Naive thymus-derived CD8-positive, alpha-beta T cell (primary cell): ENCODE measurements at places on chromosomes 6 and 20.

GRCh38 chr20:4136078-4136966 is 121.0 kb upstream of the RNF24 start:
- no peak for DNase-seq

- DNase-seq = no peak
These were observed 37.8 kb upstream of the IGF2R start for GRCh38 chr6:159931112-159931511.

DNA sequence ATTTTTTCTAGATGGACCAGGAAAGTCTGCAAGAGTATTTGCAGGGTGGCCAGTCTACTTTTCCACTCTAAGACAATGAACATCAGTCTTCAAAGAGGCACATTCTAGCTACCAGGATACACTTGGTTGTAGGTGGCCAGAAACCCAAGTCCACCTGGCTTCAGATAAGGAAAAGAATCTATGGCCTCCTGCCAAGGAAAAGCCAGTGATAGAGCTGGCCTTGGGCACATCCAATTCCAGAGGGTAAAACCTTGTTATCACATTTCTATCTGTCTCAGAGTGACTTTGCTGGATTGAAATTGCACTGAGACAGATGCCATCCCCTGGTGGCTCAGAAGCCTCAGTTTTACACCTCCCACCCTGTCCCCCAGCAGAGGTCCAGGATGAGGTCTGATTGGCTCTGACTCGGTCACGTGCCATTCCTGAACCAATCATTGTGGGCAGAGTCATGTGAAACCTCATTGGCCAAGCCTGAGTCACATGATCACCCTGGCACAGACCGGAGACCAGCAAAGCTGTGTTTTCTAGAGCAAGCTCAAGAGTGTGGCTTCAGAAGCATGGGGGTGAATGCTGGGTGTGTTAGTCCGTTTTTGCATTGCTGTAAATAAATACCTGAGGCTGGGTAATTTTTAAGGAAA is 497.4 kb upstream of the SULF2 start:
- DNase-seq = no peak

- no peak for DNase-seq
These were observed 117.9 kb downstream of the LRRC1 start for GRCh38 chr6:53912661-53913060.

DNA sequence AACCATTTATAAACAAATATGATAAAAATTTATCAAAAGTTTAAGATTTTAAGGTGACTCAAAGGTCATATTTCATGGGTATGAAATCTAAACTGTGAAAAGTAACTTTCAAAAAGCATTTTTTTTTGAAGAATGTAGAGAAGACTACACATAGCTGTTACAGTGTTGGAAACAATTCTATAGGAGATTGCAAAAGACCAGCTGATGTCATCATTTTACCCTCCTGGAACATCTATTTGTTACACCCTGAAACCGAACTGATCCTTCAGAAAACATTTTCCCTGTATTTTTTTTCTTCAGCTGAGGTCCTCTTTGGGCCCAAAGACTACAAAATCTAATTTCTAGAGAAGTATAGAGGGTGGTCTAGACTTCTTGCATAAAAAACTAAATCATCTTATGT is 297.5 kb upstream of the FERMT1 start:
- no peak for DNase-seq

DNA sequence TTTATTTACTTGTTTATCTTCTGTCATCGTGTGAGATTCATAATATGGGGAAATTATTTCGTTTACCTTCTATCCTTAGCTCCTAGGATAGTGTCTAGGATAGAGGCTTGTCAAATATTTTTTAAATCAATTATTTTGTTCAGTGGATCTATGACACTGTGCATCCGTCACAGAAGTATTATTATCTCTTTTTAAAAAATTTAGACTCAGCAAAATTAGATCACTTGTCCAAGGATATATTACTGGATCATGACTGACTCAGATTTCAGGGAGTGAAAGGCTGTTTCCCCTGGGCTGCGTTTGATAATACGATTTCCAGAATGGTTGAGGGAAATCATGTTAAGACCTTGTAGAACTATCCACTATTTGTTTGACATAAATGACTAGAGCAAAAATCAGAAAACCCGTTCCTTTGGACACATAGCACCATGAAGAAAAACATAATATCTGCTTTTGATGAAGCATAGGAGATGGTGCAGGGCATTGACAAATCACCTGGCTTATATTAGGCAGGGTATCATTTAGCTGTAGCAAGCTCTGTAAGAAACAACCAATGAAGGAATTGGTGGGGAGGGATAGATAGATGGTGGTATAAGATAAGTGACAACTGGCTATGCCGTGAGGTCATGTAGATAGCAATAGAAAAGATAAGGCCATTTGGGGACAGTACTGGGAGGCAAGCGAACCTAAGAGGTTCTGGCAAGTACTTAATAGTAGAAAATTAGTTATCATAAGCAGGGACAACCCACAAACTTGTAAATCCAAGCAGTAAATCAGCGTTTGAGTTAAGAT is 465.2 kb upstream of the MAN1A1 start:
- no peak for DNase-seq

DNA sequence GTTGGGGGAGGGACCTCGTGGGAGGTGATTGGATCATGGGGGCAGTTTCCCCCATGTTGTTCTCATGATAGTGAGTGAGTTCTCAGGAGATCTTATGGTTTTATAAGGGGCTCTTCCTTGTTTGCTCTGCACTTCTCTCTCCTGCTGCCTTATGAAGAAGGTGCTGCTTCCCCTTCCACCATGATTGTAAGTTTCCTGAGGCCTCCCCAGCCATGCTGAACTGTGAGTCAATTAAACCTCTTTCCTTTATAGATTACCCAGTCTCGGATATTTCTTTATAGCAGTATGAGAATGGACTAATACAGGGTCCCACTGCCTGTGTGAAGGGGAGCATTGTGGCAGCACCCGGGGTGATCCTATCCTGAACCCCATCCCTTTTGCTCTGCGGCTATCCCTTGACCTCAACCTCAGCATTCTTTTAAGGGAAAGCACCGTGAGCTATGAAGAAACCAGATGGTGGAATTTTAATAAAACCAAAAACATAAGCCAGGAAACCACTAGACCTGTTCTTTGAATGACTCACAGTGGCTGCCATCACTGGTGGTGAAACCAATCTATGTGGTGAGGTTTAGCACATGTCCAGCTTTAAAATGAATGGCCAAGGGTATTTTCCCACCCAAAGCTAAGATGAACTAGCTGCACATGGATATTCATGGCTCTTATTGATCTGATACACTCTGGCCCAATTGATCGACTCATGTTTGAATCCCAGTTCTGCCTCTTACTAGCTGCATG is 62.2 kb downstream of the ZDHHC14 start:
- DNase-seq = no peak

DNA sequence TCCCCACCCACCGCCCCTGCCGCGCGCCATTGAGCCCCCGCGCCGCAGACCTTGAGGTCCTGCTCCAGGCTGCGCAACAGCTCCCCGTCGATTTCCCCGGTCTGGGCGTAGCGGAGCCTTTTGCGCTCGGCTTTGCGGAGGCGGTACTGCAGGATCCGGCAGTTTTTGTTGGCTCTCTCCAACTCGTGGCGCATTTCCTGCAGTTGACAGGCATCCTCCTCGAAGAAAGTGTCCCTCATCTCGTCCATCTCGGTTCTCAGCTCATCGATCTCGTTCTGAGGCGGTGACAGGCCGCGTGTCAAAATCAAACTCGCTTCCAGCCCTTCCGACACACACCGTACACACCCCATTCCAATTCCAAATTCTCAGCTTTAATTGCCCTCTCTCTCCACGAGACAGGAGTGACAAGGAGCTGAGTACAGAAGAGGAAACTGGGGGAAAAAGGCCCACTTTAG is 4.3 kb downstream of the MTCL3 start:
- DNase-seq = peak; percentile 23

DNA sequence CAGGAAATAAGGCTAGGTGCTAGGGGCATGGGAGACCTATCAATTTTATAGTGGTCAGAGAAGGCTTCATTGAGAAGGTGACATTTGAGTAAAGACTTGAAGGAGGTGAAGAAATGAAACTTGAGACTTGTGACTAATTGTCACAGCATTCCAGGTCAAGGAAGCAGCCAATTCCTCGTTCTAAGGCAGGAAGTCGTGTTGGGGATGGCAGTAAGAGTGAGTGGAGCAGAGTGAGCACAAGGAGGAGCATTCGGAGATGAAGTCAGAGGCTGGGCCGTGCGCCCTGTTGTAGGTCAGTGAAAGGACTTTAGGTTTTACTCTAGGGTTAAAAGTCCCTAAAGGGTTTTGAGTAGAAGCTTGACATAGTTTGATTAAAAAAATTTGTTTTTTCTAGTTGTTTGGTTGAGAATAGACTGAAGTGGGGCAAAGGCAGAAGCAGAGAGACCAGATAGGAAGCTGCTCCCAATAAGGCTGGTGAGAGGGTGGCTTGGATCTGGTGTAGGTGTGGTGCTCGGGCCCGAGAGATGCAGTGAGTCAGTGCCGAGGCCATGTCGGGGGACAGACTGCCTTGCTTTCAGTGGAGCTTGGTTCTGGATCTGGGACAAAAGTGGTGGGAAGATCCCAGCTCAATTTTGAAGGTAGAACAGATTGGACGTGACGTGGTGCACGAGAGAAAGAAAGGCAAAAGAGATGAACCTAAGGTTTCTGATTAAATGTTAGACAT is 2.6 kb upstream of the RSPH3 start:
- DNase-seq = no peak

DNA sequence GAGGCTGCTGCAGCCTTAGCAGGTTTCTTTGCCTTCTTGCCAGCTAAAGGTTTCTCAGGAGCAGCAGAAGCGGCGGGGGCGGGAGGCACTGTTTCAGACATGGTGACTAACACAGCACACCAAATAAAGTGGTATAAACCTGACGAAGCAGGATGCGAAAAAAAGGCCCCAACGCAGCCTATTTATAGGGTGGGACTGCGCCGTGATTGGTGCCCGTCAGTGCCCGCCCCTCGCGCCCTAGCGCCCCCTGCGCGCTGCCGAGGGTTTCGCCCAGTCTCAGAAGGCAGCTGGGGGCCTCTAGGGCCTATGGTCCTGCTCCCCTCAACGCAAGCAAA is 55.0 kb downstream of the TRIM38 start:
- peak; percentile 37 for DNase-seq

GRCh38 chr20:11445891-11446290 is 471.8 kb upstream of the BTBD3 start:
- DNase-seq = no peak

- no peak for DNase-seq
These were observed 57.5 kb downstream of the MYLK4 start for GRCh38 chr6:2693231-2693630.

GRCh38 chr20:46270977-46271744 is 37.1 kb downstream of the CDH22 start:
- DNase-seq = no peak

DNA sequence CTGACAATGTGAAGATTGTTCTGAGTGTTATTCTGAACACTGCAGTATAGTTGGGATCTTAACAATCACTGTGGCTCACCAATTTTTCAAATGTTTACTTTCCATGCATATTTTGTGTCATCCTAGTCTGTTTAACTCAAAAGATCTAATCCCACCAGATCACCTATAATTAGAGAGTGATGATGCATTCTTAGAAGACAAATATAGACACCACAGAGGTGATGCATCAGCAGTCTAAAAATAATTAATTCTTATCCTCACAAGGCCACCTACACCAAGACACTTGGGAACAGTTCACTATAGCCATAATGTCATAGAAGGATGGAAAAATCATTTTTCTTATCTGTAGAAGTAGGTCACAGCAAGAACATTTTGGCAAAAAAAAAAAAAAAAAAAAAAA is 154.8 kb downstream of the UBE3D start:
- no peak for DNase-seq

DNA sequence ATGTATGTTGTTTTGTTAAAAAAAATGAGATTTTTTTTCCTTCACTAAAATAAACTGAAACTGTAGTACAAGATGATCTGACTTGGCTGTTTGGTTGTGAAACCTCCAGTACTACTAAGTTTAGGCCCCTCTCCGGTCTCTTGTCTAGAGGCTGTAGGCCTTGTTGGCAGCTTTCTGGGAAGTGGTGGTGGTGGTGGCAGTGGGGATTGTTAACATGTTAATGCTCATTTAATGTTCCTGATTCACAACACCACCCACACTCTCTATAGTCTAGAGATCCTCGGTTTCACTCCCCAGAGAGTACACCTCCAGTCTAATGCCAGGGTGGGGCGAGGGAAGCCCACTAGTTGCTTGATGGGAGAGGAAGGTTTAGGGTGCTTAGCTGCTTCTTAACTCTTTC is 24.1 kb downstream of the STK4 start:
- DNase-seq = no peak

GRCh38 chr20:57404419-57405072 is 13.3 kb downstream of the RBM38 start:
- DNase-seq = no peak

DNA sequence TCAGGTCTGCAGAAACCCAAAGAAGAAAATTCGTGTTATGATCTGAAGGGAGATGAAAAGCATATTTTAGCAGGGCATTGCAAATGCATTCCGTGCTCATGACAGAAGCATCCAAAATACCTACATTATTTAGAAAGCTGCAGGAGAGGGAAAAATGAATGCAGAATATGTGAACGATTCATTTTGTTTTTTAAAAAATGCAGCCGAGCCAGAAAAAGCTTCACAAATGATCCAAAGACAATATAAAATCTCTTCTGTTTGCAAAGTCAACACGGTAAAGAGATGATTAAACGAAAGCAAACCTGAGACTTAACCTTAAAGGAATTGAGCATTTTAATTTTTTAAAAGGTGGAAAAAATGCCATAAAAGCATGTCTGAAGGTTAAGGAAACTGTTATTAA is 136.1 kb upstream of the SULF2 start:
- no peak for DNase-seq

DNA sequence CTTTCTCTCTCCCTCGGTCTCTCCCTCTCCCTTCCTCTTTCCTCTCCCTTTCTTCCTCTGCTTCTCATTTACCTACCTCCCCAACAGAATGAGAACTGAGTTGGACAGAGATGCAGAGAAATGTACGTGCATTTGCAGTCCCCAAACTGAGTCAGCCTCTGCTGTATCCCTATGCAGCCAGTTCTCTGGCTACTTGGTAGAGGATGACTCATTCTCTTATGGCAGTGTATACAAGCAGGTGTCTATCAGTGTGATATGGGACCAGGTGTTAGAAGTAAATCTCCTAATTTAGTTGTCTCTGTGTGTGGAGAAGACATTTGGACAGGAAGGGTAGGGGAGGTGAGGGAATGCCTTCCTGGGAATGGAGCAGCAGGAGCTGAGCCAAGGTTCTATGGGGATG is 470.8 kb downstream of the CD109 start:
- DNase-seq = no peak

DNA sequence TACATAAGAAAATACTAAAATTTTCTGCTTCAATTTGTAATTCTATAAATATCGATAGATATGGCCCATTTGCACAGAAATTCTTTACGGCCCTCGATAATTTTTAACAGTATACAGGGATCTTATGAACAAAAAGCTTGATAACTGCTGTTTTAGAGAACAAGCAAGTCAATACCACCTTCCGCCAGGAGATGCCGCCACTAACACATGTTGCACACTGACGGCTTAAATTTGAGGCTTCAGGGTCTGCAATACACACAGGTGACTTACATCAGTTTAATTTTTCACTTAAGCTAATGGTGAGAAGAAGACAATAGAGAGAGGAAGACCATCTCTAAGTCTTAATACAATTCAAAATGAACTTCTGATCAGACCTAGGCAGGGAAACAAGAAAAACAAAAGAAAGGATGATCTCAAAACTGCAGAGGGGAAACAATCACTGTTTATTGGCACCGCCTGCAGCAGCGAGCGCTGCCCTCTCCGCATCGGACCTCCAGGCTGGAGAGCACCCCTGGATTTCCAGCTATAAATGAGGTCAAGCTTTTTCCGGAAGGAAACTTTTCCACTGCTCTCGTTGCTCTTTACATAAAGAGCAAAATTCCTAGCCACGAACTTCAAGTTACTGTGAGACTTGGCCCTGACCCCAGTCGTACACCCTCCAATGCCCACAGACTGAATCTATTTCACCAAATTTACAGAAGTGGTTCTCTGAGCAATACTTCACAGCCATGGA is 53.9 kb downstream of the OTOR start:
- DNase-seq = peak; percentile 38
